ELF-1 (cell line): ENCODE measurements at places on chromosomes 5 and 9.
A peak's percentile ranks its signal among the peaks of the same experiment; 100 is the strongest.

DNA sequence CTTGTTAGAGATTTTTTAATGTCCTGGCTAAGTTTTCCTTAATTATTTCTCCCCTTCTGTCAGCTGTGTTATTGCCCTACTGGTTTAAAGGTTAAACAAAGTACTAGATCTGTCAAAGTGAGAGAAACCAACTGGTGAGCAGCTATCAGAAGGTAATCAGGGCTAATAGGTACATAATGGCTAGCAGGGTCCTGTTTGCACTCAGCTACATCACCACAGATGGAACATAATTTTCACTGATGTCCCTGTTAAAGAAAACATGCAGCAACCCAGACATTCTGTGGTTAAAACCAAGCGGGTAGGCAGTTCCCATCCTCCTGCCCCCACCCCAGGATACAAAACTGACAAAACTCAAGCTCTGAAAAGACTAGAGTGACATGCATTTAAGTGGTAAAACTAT is 473.9 kb downstream of the NR2F1-AS1 start:
- DNase-seq = no peak

DNA sequence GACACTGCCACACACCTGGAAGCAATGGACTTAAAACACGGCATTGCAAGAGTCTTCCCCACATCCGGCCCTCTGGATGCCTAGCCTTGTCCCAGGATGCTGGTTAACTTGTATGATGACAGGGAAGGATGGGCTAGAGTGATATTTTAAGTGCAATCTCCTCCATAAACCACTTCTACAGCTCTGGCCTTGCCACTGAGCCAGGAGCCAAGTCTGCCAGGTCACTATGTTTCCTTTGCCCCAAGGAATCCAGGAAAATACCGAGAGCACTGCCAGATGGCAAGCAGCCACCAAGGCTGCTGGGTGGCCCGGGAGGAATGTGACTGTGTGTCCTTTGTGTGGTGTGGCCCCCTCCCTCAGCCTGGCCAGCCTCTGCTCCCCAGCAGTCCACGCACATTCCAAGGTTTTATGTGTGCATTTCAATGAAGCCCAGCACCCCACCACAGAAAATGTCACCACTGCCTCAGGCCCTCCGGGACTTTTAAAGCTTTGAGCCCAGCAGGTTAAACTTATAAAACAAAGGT is 106.0 kb downstream of the FRMD3 start:
- peak; percentile 85 for DNase-seq

DNA sequence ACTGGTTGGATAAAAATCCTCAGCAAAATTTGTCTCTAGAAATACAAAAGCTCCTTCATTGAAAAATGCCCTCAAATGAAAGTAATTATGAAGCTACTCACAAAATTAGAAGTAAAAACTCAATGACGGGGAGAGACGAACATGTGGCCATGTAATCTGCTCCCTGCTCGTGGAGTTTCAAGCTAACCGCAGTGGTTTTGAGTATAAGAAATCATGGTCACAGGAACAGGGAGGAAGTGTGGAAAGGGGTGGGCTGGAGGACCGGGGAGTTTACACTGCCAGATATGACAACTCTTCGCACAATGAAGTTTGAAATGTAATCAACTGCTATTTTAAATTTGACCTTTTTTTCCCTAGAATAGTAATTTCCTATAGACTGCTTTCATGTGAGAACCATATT is 765.4 kb upstream of the DMAC1 start:
- DNase-seq = no peak

DNA sequence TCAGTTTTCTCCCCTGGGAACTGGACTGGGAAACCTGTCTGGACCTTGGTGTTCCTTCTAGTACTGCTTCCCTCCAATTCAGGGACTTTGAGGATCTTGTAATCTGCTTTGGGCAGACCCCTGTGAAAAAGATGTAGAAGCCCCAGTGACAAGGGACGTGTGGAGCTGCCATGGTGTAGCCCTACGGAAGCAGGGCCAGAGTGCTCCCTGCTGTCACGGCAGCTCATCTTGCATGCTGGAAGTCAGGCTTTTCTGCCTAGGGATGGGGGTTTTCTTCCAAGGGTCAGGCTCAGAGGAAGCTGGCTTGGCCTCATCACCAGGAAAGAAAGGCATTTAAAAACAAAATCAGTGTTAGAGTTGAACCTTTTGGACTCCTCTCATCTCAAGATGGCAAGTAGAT is 86.4 kb downstream of the AMBP start:
- DNase-seq = no peak

GRCh38 chr9:126902210-126902609 is 12.4 kb upstream of the RALGPS1 start:
- DNase-seq = no peak

DNA sequence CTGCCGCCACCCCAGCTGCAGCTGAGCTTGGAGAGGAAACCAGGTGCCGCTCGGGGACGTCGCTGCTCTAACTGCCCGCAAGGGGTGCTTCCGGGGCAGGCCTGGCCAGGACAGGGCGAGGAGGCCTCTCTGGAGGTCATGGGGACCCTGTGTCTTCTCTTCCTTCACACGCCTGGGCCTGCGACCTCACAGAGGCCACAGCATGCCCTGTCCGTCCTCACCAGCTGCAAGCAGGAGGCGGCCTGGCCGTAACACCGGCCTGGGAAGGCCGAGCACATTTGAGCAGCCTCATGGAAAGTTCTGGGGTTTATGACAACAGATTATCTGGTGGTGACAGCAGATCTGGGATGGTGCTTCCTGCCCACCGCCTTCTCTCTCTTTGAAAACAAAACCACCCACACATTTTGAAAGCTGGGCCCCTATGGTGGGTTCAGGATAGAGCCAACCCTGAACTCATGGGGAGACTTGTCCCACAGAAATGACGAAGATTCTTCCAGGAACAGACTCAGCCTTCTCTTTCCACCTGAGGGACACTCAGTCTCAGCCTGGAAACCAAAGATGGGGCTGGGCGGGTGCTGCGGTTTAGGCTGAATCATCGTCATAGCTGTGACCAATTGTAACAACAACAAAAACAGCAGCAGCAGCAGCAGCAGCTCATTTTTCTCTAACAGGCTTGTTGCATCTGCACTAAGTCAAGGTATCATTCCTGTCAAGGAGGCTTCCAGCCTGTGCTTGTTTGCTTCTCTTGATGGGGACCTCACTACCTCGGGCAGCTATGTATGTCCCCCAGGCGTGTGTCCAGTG is 99.6 kb upstream of the RAPGEF1 start:
- DNase-seq = no peak

DNA sequence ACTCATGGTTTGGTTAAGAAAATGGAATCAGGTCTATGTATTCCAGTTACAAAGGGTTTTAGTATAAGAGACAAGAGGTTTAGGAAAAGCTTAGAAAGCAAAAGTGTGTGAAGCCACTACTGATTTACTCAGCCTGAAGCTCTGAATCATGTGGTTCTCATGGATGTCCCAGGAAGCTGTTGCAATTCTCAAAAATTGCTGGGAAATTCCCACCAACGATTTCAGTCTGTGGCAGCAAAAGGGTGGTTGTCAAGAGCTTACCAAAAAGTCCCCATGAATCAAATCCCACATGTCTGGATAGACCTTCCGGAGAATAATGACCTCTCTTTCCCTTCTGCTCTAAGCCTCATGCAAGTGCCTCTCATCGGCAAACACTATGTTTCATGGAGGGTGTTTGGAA is 929.9 kb downstream of the TLE4 start:
- DNase-seq = no peak

- no peak for DNase-seq
These were observed 195.8 kb upstream of the FBXL7 start for GRCh38 chr5:15304066-15304731.

- DNase-seq = peak; percentile 20
These were observed 488 bp downstream of the POLR1E start for GRCh38 chr9:37486256-37486615.

DNA sequence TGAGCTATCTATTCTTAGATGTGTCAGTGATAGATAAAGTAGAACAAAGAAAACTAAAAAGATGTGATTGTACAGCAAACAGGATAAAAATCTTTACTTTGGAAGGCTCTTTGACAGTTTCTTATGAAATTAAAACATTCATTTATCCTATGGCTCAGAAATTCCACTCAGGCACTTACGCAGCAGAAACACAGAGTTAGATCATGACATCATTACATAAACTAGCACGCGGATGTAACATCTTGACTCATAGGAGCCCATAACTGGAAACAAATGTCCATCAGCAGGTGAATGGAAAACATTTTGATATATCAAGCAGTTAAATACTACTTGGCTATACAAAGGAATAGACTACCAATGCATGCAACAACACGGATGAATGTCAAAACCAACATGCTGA is 45.3 kb downstream of the ICE1 start:
- no peak for DNase-seq

DNA sequence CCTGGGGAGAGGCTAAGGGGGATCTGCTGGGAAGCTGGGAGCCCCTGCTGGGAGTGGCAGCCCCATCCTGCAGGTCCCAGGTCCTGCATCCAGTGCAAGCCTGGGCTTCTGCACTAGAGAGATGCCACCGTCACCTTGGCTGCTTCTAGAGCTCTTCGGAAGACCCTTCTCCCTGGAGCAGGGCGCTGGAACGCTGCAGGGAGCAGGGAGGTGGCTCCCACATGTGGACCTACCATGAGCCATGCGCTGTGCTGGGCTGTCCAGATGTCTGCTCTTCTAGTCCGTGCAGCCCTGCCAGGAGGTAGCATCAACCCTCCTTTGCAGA is 90.9 kb upstream of the PHYKPL start:
- DNase-seq = no peak

GRCh38 chr9:89845862-89846261 is 241.1 kb downstream of the GADD45G start:
- DNase-seq = no peak

DNA sequence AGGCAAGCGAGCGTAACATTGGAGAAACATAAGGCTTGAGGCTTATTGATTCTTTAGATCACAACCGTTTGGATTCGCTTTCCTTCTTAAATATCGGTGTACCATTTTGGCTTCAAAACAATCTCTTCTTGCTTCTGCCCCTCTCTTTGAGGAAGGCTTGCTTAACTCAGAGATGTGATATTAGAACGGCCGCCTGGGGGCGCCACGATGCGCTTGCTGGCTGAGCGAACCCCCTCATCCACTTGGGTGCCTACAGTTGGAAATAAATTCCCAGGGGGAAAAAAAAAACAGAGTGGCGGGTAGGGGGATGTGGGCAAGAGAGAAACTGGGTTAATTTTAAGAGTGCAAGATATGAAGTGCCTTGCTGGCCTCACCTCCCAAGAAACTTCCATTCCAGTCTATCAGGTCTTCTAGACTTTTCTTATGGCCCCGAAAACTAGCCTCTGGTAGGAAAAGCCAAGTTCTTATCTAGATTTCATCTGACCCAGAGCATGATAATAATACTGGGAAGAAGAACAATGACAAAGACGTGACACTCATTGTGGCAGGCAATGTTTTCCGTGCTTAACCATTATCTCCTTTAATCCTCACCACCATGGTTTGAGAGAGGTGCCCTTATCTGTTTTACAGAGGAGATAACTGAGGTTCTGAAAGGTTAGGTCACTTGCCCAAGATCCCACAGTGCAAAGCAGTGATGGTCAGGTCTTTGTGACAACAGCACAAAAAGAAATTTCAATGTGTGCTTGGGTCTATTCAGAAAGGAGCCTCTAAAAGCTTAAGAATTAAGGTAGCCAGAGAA is 115.8 kb downstream of the DPYSL3 start:
- no peak for DNase-seq

DNA sequence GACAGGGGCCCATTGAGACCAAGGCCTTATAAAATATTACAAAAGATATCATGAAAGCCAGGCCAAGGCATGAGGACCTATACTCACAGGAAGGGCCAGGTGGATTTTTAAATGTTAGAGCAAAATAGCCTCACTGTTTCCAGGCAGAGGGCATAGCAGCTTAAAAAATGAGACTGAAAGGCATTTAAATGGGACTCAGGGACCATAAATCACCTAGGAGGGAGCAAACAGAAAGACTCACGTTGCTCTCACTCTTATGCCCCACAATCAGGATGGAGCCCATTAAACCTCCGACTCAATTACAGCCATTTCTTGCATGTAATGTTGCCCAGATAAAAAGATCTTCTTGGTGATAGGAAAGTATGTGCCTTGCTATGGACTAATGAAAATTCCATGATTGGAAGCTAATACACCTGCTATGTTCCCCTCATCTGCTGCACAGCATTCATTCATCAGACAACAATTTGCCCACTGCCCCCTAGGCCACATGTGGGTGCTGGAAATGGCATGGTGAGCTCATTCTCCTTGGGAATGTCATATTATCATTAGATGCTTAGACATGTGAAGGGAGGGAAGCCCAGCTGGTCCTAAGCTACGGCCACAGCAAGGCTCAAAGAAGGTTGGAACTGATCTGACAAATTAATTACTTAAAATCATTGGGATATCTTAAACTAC is 128.6 kb upstream of the GRIA1 start:
- no peak for DNase-seq

- no peak for DNase-seq
These were observed 139.3 kb downstream of the RAB3C start for GRCh38 chr5:58722160-58722559.

DNA sequence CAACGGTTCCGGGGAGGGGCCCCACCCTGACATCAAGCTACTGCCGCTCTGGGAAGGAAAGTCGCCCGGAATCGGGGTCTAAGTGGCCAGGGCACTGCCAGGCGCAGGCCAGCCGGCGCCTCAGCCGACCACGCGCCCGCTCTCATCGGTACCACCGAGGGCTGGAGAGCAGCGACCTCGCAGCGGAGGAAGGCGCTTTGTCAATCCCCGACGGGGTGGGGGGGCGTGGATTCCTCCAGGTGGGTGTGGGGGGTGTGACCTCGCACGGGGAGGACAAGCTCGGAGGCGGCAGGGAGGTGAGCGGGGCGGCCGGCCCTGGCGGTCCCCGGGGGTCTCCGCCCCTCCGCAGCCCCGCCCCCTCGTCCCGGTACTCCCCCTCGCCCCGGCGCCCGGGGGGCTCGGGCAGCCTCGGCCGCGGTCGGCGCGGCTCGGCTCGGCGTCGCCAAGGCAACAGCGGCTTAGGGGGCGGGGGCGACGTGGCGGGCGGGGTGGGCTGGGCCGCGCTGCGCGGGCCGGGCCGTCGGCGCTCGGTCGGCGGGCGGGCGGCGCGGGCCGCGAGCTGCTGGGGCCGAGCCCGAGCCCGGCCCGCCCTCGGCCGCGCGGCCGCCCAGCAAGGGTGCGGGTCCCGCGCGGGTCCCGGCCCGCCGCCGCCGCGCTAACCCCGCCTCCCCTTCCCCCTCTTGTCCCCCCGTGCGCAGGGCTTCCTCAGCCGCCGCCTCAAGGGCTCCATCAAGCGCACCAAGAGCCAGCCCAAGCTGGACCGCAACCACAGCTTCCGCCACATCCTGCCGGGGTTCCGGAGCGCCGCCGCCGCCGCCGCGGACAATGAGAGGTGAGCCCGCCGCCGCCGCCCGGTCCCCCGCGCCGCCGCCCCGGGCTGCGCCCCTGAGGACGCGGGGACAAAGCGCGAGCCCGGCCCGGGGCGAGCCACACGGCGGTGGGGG is 47.5 kb downstream of the DAB2IP start:
- DNase-seq = no peak

- no peak for DNase-seq
These were observed 695 bp upstream of the SNAPC3 start for GRCh38 chr9:15421990-15422371.

GRCh38 chr5:157165668-157166067 is 396 bp downstream of the GARIN3 start:
- DNase-seq = no peak
